GM23248 (cell line): ENCODE measurements at places on chromosomes 16 and 17. TPM values are rescaled to one million over a fixed set of nuclear protein-coding genes. Genes with fewer than 3 reads are reported as not detected.

The RUNDC3A gene
- 0.11 TPM in 1 of 2 replicates, not detected in the other for total RNA-seq

The SLC35G6 gene
- total RNA-seq = not detected in 2 replicates

- DNase-seq = peak; percentile 61
Measured at GRCh38 chr16:80803339-80804055, 901 bp downstream of the CDYL2 start.

The WNT9B gene
- not detected in 2 replicates for total RNA-seq

The TUBG1 gene
- 42.5 and 53.0 TPM in 2 replicates for total RNA-seq

DNA sequence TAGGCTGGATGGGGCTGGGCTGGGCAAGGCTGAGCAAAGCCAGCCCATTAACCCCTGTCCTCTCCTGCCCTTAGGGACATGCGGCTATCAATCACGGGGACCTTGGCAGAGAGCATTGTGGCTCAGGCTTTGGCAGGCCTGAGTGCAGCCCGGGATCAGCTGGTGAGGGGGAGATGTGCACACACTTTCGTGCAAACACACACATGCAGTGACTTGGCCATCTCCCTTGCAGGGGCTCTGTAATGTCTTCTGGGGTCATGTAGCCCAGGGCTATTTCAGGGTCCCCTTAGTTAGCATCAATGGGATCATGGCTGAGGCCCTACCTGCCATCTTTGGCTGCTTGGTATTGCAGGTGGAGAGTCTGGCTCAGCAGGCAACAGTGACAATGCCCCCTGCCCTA is 6.9 kb downstream of the CARMIL2 start:
- DNase-seq = no peak

The PRAC2 gene
- not detected in 2 replicates for total RNA-seq

- no peak for DNase-seq
Measured at GRCh38 chr17:36675786-36676185, 74.4 kb downstream of the MRM1 start.

The NPTX1 gene
- total RNA-seq = 0.25 and 1.1 TPM in 2 replicates

DNA sequence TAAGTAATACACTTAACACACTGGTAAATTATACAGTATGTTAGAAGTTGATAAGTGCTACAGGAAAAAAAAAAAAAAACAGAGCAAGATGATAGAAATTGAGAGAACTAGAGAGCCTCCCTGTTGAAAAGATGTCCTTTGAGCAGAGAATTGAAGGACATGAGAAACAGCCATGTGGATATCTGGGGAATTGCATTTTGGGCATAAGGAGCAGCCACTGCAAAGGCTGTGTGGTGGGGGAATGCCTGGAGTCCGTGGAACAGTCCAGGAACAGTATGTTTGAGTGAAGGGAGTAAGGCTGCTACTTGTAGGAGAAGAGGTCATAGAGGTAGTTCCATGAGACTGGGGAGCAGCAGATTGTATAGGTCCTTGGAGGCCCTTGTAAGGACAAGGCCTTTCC is 178.4 kb downstream of the FTO start:
- DNase-seq = peak; percentile 23

- peak; percentile 61 for DNase-seq
Measured at GRCh38 chr16:68116256-68116867, 31.2 kb downstream of the NFATC3 start.

DNA sequence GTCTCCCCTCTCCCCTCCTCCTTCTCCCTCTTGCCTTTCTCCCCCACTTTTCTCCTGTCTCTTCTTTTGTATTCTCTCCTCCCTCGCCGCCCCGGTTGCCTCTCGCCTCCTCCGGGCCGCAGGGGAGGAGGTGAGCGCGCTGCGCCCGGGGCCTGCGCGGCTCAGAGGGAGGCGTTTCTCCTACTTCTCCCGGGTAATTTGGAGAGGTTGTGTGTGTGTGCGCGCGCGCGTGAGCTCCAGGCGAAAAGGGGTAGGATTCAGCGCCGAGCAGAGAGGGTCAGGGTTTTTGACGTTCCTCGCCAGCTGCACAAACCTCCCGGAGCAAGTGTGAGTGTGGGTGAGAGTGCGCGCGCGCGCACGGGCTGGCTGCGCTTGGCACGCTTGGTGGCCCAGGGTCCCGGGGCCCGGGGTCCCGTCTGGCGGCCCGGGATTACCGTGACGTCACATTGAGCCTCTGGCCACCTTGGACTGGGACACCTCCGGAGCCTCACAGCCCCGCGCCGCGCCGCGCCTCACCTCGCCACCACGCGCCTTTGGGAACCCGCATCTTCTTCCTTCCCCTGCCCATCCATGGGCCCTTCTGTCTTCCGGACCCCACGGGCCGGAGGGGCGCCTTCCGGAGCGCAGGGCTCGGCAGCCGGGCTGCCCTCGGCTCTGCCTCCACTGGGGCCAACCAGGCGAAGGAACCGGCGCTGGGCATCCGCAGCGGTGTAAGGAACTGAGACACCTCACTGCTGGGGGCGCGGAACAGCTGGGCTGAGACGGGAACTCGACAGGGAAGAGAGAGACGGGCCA is 479 bp downstream of the IRX6 start:
- DNase-seq = peak; percentile 10

- DNase-seq = peak; percentile 11
Measured at GRCh38 chr17:66426397-66427033, 124.1 kb downstream of the PRKCA start.

- DNase-seq = no peak
Measured at GRCh38 chr17:37761961-37762360, 17.1 kb upstream of the HNF1B start.

The TBC1D26 gene
- not detected in 2 replicates for total RNA-seq

The CASKIN2 gene
- total RNA-seq = 6.2 and 9.2 TPM in 2 replicates
